Stimulated activated naive B cell treated with anti-CD40 and anti-IgM and Interleukin-4, amounts not matched to agents 10 μg/mL and 1 μg/mL and 100 μg/mL, for 72 hours (primary cell): ENCODE measurements at places on chromosomes 3 and 15.

GRCh38 chr3:135175728-135176277, 380.7 kb downstream of the EPHB1 start:
- DNase-seq, result no peak
- peaks cover 6% of the 10 kb centered on the region for H3K27me3 ChIP-seq

DNA sequence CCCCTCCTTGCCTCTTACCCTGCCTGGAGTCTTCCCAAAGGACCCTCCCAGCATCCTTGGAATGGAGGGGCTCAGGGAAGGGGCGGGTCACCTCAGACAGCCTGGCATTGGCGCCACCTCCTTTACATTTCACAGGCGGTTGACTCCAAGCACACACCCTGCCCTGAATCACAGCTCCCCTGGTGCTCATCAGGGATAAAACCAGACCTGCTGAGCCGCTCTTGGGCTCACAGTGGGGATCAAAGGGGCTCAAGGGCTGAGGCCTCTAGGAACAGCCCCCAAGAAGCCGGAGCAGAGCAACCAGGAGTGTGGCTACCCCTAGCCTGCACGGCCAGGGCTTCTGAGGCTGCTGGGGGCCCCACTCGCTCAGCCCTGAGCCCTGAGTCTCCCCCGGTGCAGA, 16.6 kb downstream of the LINGO1 start:
- no peaks in the 10 kb centered on the region for H3K4me1 ChIP-seq
- peaks cover 4% of the 10 kb centered on the region for H3K27me3 ChIP-seq
- no peak overlapping the region for H3K4me3 ChIP-seq
- DNase-seq, result no peak
- no peak overlapping the region for H3K27ac ChIP-seq

- no peak overlapping the region for H3K4me3 ChIP-seq
- H3K27ac ChIP-seq, result no peak overlapping the region
- H3K36me3 ChIP-seq, result no peaks in the 10 kb centered on the region
- no peak for DNase-seq
- H3K4me1 ChIP-seq, result no peaks in the 10 kb centered on the region
- H3K27me3 ChIP-seq, result no peaks in the 10 kb centered on the region
Observed at GRCh38 chr3:25448750-25449692, 21.0 kb downstream of the RARB start.

DNA sequence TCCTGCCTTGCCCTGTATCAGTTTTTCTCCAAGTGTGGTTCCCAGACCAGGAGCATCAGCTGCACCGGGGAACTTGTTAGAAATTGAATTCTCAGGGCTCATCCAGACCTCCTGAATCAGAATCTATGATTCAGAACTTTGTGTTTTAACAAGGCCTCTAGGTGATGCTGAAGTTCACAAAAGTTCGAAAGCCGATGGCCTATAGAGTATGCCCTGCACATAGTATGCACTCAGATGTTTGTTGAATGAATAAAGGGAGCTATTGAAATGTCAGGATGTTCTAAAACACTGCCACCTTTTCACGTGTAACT, 664 bp upstream of the LARP6 start:
- H3K27ac ChIP-seq, result peak overlapping the region; percentile 51
- H3K36me3 ChIP-seq, result no peaks in the 10 kb centered on the region
- DNase-seq, result no peak
- peak overlapping the region; percentile 81 for H3K4me3 ChIP-seq
- H3K4me1 ChIP-seq, result peaks cover 4% of the 10 kb centered on the region

- H3K4me1 ChIP-seq, result no peaks in the 10 kb centered on the region
- H3K27me3 ChIP-seq, result no peaks in the 10 kb centered on the region
- no peak overlapping the region for H3K4me3 ChIP-seq
Observed at GRCh38 chr3:81643721-81644120, 117.7 kb downstream of the GBE1 start.

DNA sequence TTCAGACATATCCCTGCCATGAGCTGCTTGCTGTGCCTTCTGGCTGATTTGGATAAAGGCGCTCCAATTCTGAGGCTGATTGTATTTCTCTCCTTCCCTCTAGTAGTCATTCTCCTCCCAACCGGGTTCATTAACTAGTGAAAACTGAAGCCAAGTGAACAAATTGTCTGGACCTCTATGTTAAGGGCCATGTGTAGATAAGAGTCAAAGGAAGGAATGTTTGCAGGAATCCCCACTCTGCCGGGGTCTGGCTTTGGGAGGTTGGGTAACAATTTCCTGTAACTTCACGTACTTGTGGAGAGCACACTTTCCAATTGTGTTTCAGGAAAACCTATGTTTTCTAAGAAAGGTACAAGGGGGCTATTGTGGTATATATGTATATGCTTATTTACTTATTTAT, 38.2 kb upstream of the SUCLG2 start:
- no peak for DNase-seq
- peaks cover 2% of the 10 kb centered on the region for H3K36me3 ChIP-seq
- peaks cover 10% of the 10 kb centered on the region for H3K27me3 ChIP-seq

- H3K27ac ChIP-seq, result peak overlapping the region; percentile 73
- peaks cover 10% of the 10 kb centered on the region for H3K4me1 ChIP-seq
- no peak for DNase-seq
- H3K4me3 ChIP-seq, result no peak overlapping the region
Observed at GRCh38 chr15:96334705-96335410, 4.4 kb downstream of the NR2F2 start.

- H3K4me3 ChIP-seq, result no peak overlapping the region
- DNase-seq, result no peak
- no peaks in the 10 kb centered on the region for H3K4me1 ChIP-seq
- peak overlapping the region; percentile 22 for H3K27ac ChIP-seq
Observed at GRCh38 chr3:194375473-194376240, 6.1 kb upstream of the LRRC15 start.
